Stimulated activated CD4-positive, alpha-beta T cell treated with anti-CD3 and anti-CD28 coated beads, Interleukin-2, amount 100 ng/mL, for 4 hours (primary cell): ENCODE measurements at places on chromosomes 5 and 9.

DNA sequence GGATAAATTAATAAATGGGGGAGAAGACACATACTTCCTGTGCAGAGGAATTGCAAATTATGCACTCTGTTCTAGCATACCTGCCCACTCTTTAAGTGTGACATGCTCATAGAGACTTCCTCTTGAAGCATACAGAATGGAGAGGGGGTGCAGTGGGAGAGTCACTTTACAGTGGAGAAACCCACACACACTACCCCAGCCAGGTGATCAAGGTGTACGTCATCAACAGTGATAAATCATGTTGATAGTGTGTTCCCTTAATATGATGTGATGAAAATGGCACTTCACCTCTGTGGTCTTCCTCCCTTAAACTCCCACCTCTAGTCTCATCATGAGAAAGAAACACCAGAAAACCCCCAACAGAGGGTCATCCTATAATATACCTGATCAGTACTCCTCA, 110.0 kb downstream of the SH3GL2 start:
- DNase-seq, result no peak

DNA sequence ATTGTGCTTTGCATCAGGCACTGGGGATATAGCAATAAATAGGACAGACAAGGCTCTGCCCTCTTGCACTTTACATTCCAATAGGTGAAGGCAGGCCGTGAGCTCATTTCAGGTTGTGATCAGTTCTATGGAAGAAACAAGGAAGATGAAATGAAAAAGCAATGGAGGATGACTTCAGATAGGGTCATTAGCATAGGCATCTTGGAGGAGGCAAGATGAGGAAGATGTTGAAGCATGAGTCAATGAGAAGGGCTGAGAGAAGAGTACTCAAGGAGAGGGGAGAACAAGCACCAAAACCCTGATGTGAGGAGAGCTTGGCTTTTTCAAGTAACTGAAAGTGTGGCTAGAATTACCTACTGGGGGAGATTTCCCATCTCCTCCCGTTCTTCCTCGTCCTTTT, 5.0 kb upstream of the SPARC start:
- DNase-seq, result no peak

GRCh38 chr9:33151007-33151557, 16.1 kb downstream of the B4GALT1 start:
- DNase-seq, result no peak

DNA sequence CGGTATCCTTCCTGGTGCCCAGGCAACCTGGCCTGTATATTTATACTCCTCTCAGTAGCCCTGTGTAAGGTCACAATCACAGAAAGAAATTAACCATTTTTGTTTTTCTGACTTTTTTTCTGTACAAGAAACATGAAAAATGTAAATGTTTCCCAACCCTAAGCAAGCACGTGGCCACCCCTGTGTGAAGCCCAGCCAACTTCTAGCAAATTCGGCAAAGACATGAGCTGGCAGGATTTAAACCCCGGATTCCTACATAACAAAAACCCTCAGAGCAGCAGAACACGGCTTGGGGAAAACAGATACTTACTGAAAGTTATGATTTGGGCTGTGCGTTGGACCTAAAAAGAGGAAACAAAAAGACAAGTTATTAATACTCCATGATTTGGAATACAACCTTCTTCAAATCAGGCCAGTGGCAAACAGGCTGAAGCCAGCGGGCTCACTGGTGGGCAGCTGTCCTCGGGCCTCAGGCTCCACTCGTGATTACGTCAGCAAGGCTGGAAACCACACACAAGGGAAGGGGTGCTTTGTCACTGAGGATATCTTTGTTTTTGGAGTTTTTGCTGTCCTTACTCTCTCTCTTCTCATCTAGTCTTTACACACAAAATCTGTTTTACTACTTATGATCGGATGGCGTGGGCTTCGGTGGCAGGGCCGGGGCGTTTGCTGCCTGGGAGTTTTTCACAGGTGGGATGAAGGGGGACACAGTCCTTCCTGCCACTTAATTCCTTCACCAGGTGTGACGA, 194.1 kb downstream of the ROR2 start:
- DNase-seq, result no peak
